ENCODE measurements at places on chromosomes 7 and 10. TPM values are rescaled to one million over a fixed set of nuclear protein-coding genes. Genes with fewer than 3 reads are reported as not detected.

DNA sequence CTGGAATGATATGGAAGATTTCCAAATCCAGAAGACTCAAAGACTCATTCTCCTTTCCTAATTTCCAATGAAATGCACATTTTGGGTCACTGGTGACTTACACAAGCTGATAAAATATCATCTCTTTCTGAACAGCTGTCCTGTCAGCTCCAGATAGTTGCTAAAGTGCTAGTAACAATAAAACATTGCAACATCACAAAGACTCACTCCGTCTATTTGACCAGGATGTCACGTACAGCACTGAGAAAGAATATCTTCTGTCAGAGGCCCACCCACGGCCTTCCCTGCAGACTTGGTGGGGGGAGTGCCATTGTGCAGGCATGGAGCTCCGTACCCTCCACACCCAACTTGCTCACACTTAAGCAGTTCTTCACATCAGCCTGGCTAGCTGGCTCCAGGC is 78.9 kb upstream of the EGR2 start:
- H3K36me3 ChIP-seq, result no peaks in the 10 kb centered on the region
- no peaks in the 10 kb centered on the region for H3K27me3 ChIP-seq
- no peak overlapping the region for H3K27ac ChIP-seq
- H3K4me1 ChIP-seq, result no peaks in the 10 kb centered on the region

DNA sequence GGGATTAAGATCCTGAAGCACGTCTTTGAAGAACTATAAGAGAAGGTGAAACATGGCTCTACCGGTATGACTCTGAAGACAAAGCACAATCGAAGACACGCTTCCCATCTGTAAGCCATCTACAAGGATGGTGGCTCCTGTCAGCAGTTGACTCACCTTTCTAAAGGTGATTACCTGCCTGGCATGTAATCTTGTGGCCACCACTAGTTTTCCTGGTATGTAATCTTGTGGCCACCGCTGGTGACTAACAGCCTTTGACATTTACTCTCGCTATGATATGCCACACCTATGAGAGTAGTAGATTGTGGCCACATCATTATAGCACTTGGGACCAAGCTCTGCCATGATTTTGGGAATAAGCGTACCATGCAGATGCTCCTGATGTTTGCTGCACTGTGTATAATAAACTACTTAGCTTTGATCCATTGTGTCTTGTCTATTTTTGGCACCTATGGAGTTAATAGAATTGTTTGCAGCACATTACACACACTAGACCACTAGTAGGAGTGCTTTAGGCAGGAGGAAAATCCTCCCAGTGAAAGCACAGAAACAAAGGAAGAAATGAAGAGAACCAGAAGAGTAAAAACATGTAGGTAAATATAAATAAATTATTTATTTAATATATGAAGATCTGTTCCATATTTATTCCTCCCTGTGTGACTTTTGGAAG is 59.8 kb downstream of the VAX1 start:
- H3K27ac ChIP-seq, result no peak overlapping the region
- H3K36me3 ChIP-seq, result no peaks in the 10 kb centered on the region
- no peaks in the 10 kb centered on the region for H3K4me1 ChIP-seq
- H3K4me3 ChIP-seq, result no peak overlapping the region
- DNase-seq, result no peak
- H3K27me3 ChIP-seq, result no peaks in the 10 kb centered on the region

PSD gene
- total RNA-seq, result 4.6 TPM

DNA sequence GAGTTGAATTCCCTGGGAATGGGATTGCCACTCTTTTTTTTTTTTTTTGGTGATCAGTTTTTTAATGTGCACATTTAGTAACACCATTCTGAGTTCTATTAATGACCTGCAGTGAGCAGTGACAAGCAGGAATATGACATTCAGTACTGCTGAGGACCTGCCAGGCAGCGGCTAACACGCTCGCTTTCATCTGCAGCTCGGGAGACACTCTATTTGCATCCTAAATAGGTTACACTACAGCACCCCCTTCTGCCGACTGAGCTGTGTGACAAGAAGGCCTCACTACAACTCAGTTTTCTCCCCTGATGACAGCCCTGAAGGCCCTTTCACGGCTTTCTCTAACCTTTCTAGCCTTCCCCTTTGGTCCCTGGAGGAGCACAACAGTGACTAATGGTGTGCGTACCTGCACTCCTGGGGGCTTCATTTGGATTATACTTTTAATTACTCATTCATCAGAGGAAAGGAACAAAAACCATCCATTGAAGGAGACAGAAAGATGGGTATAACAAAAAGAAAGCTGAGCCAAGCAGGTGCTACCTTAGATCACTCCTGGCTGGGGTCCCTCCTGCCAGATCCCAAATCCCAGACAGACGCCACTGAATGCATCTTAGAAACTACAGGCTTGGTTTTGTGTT is 872.4 kb downstream of the LRMDA start:
- no peaks in the 10 kb centered on the region for H3K4me1 ChIP-seq
- no peak overlapping the region for H3K27ac ChIP-seq

DNA sequence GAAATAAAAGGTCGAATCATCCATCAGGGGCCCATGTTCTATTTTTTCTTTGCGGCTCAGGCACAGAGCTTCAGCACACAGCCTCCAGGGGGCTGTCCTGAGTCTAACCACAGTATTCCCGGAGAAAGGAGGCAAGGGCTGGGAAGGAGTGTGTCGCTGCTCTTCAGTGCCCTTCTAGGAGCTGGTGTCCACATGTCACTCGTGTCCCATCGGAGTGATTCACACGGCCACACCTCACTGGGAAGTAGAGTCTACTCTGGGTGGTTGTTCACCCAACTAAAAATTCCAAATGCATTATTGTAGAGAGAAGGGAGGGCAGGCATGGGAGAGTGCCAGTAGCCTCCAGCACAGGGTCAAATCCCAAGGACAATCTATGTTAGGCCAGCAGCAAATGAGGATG is 114.8 kb upstream of the LANCL2 start:
- H3K27me3 ChIP-seq, result peaks cover 15% of the 10 kb centered on the region
- H3K36me3 ChIP-seq, result no peaks in the 10 kb centered on the region

GRCh38 chr10:1054684-1055083 is 1.5 kb upstream of the WDR37 start:
- no peak for DNase-seq
- H3K36me3 ChIP-seq, result peaks cover 24% of the 10 kb centered on the region
- H3K27ac ChIP-seq, result no peak overlapping the region
- no peak overlapping the region for H3K4me3 ChIP-seq
- H3K4me1 ChIP-seq, result peaks cover 16% of the 10 kb centered on the region
- no peaks in the 10 kb centered on the region for H3K27me3 ChIP-seq

NPSR1 gene
- 0.05 TPM for total RNA-seq

SMO gene
- total RNA-seq, result 11.7 TPM

DNA sequence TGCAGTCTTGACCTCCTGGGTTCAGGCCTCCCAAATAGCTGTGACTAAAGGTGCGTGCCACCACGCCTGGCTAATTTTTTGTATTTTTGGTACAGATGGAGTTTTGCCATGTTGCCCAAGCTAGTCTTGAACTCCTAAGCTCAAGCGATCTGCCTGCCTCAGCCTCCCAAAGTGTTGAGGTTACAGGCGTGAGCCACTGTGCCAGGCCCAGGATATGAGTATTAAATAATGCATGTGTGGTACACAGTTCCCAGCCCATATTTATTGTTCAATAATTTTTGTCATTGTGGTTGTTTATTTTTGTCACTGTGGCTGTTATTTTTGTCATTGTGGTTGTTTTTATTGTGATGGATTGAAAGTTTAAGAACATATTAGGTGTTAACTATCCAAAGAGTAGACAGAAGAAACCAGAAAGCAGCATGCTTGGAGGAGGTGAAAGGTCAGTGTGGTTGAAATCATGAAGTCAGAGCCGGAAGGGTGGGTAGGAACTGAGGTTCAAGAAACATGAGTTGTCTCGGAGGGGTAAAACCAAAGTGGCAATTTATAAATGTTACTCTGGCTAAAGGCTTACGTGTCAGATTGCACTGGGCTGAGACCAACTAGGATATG is 45.0 kb downstream of the MRC1 start:
- no peak overlapping the region for H3K4me3 ChIP-seq
- no peak for DNase-seq
- no peaks in the 10 kb centered on the region for H3K27me3 ChIP-seq
- no peaks in the 10 kb centered on the region for H3K36me3 ChIP-seq
- H3K27ac ChIP-seq, result no peak overlapping the region
- peaks cover 7% of the 10 kb centered on the region for H3K4me1 ChIP-seq

- H3K36me3 ChIP-seq, result no peaks in the 10 kb centered on the region
- no peak overlapping the region for H3K27ac ChIP-seq
- no peak for DNase-seq
- H3K4me3 ChIP-seq, result no peak overlapping the region
- no peaks in the 10 kb centered on the region for H3K4me1 ChIP-seq
Measured at GRCh38 chr10:72728462-72728861, 36.5 kb downstream of the MCU start.

All from thymus (tissue), 14 donors.